ENCODE measurements at places on chromosomes 5 and 9.

GRCh38 chr5:66345281-66345680, 201.2 kb downstream of the SREK1 start:
- no peak for DNase-seq

DNA sequence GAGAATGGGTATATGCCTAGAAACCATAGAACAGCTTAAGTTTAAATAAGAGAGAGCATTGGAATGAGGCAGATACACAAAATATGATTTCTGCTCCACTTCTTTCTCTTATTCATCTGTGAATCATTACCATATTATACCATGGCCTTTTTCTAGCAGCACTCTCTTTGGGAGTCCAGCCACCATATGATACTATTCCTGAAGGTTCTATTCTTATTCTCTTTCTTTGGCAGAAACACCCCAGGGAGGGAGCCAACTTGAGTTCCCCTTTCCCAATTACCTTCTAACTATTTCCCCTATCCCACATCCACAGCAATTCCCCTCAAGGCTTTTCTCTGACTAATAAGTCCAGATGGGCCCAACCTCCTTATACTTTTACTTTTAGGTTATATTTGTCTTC, 55.9 kb downstream of the NDUFAF2 start:
- DNase-seq = no peak

DNA sequence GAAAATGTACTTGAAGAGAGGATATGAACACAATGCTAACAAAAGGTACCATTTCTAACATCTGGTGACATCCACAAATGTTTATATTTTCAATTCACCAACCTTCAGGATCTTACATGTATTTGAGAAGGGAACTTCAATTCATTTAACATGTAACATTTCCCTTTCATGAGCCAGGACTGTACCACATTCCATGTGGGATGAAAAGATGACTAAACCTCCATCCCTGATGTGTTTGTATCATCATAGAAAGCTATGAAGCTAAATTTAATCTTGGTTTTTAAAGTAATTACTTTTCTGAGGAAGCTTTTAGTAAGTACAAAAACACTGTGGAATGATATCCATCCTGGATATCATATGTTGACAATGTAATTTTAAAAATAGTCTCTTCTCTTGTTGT, 78.2 kb upstream of the GNA14 start:
- no peak for DNase-seq

GRCh38 chr5:72152545-72152944, 45.3 kb downstream of the MAP1B start:
- DNase-seq = no peak

DNA sequence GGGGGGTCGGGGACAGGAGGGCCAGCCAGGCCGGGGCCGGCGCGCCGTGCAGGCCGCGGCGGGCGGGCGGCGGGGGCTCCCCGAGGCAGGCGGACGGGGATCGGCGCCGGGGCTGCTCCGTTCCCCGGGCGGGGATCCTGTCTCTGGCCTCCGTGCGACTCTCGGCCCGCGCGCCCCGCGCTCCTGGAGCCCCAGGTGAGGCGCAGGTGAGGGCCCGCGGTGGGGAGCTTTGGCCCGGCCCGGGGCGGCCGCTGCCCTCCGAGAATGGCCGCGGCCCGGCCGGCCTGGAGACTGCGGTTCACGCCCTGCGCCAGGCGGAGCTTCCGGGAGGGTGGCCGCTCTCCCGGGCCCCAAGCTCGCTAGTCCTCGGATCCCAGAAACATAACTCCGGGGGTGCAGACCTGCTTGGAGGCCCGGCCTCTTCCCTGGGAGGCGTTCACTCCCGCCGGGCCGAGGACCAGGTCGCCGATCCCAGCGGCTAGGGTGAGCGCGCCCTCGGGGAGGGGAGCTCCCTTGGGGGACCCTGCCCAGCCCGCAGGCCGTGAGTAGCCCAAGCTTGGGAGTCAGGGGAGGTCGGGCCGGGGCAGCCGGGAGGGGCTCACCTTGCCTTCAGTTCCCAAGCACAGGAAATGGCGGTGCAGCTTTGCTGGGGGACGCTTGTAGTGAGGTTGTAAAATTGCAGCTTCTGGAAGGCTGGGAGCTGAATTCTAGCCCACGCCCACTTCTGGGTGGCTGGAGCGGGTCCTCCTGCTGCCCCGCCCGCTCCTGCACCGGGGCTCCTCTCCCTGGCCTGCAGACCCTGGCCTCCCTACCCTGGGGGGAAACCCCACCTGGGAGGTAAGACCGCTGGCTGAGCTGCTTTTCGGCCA, 723 bp downstream of the PPP1R26 start:
- DNase-seq = peak; percentile 74

GRCh38 chr5:53006911-53007890, 18.0 kb downstream of the ITGA2 start:
- DNase-seq = no peak

GRCh38 chr5:45741110-45741509, 44.9 kb upstream of the HCN1 start:
- DNase-seq = no peak

DNA sequence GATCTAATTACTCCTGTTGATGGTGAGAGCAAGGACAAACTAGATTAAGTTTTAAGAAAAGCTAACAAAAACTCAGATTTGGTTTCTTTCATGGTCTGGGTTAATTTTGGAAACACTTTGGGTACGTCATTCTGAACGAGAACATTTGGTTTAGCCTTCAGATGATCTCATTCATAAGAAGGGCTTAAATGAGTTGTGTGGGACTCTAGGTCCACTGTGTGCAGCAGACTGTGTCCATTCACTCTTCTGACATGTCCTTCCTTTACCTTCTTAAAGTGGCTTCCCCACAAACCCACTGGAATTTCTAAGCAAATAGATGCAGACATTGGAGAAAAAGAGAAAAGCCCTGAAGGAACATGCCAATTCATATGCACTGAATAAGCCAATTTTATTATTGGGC, 96.8 kb downstream of the FBXO4 start:
- DNase-seq = no peak

DNA sequence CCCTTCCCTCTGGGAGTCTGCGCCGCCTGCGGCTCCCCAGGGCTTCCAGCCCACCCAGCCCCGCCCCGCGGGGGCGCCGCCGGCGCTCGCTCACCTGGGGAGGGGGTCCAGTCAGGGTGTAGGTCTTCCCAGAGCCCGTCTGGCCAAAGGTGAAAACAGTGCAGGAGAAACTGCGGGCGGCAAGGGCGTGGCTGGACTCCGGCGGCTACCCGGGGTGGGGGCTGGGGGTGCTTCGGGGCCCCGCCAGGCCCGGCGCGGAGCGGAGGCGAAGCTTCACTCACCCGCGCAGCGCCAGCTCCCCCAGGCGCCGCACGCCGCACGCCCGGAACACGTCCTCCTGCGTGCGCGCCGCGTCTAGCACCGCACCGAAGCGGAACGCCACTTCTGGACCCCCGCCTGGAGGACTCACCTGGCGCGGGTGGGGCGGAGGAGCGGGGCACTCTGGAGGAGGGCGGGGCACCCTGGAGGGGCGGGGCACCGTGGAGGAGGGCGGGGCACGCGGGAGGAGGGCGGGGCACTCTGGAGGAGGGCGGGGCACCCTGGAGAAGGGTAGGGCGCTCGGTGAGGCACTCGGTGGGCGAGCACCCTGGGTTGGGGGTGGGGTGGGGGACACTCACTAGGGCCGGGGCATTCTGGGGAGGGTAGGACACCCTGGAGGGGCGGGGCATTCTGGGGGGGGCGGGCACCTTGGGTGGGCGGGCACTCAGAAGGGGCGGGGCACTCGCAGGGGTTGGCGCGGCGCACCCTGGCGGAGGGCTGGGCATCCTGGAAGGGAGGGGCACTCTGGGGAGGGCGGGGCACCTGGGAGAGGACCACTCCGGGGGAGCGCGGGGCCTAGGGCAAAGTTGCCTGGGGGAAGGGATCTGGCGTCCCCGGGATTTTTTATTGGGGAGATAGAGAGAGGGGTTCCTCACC, 814 bp downstream of the KIF12 start:
- DNase-seq = peak; percentile 52

DNA sequence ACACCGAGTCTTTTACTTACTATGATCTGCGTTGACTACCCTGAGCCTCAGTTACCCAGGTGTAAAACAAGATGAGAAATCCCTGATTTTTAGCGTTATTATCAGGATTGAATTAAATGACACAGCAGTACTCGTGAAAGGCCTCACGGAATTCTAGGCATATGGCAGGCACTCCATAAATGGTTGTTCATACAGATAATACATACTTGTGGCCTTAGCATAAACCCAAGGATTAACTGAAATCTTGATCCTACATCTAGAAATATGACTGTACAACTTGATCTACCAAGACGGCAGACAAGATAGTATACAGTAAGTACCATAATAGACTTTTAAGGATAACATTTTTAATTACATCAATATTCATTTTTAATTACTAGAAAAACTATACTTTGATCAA, 409.8 kb downstream of the BNC2 start:
- no peak for DNase-seq

DNA sequence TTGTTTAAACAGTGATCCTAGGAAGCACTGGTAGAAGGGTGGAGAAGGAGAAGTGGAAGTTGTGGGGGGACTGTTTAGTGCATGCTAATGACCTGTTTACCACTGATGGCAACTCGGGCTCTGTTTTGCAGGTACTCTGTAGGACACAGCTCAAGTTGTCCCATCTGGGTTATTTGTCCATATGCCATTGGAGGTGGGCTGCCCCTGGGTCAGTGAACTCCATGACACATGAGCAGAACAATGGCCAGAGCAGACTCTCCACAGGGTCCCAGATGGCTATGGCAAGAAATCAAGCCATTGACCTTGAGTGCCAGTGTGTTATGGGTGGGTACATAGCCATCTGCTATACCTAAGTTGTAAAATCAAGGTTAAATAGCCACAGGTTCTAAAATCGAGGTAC, 175.9 kb downstream of the GAS1 start:
- no peak for DNase-seq

- DNase-seq = no peak
These were observed 54.0 kb downstream of the SECISBP2 start for GRCh38 chr9:89372230-89372816.

DNA sequence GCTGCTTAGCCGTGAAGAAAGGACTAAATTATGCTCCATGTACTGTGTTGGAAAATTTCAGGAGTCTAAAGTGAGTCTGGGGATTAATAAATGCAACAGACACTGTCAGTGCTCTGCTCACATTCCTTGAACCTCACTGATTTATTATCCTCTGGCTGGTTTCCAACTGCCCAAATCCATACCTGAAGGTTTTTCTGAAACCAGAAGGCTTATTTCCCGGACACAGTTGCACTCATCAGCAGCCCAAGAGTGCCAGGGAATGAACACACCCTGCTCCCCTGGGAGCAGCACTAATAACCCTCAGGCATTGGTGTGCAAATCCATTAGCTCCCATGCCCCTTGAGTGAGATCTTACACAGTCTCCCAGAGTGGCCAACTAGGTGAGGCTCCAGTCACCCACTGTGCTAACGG, 38.7 kb downstream of the F2R start:
- no peak for DNase-seq

DNA sequence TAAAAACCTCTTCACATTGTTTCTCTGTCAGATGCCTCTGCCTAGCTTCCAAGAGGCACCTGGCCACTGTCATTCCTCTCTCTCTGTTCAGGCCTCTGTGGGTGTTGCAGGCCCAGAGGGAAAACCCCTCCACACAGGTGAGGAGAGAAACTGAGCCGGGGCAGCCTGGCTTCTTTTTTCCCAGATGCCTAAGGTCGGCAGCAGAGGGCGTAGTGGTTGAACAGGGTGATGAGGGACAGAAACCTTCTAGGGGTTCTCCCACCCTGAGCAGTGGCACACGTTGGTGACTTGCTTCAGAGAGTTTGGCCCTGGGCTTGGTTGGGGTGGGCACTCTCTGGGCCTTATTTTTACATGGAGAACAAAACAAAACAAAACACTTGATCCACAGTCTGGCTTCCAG, 12.2 kb downstream of the IL9 start:
- no peak for DNase-seq

DNA sequence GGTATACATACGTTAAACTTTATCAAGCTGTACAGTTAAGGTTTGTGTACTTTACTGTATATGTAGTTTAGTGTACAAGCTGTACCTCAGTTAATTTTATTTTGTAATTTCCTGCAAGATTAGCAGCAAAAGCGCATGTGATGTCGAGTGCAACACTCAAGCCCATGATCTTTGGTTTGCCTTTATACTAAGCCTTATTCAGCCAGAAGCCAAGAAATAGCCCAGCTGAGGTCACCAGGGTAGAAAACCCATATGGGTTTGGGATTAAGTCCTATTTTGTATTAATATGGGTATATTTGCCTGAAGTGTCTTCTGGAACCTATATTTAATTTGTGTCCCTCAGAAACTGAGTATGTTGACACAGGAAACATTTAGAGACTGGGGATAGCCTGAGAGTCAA, 59.3 kb downstream of the ZFAND5 start:
- no peak for DNase-seq

DNA sequence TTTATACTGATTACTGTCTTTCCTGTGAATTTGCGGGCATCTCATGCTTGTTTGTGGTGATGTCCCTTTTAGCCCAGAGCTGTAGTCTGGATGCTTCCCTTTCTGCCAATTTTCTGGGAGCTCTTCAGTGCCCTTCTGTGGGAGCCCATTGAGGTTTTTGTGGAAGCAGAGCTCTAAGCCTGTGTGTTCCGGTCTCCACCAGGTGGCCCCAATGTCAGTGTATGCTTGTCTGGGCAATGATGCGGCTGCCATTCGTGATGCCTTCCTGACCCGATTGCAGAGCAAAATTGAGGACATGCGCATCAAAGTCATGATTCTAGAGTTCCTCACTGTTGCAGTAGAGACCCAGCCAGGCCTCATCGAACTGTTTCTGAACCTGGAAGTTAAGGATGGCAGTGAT, 35.1 kb downstream of the SH3GLB2 start:
- no peak for DNase-seq

- DNase-seq = no peak
These were observed 644.5 kb downstream of the KCTD16 start for GRCh38 chr5:144815131-144815530.

DNA sequence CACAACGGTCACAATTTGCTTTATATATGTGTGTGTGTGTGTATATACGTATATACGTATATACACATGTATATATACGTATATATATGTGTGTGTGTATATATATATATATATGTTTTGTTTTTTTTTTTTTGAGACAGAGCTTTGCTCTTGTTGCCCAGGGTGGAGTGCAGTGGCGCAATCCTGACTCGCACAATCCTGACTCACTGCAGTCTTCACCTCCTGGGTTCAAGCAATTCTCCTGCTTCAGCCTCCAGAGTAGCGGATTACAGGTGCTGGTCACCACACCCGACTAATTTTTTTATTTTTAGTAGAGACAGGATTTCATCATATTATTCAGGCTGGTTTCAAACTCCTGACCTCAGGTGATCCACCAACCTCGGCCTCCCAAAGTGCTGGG, 3.1 kb downstream of the RNF38 start:
- DNase-seq = no peak

- DNase-seq = no peak
These were observed 290.6 kb downstream of the FBXL7 start for GRCh38 chr5:15790446-15791018.

DNA sequence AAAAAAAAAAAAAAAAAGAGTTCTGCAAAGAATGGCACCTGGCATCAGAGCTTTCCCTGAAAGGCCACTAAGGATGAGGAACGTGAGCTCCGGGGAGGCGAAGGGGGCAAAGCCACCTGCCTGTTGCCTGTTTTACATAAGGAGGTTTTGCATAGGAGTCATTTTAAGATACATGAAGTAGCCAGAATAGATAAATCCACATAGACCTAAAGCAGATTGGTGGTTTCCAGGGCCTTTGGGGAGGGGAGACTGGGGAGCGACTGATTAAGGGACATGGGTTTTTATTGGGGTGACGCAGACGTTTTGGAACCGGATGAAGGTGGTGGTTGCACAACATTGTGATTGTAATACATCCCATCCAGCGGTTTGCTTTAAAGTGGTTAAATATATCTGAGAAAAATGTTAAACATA, 7.1 kb downstream of the NEK6 start:
- DNase-seq = no peak

GRCh38 chr5:56340196-56340980, 107.3 kb upstream of the ANKRD55 start:
- no peak for DNase-seq

Data from AG08396 (cell line).